ENCODE measurements at places on chromosomes 16 and 17.

DNA sequence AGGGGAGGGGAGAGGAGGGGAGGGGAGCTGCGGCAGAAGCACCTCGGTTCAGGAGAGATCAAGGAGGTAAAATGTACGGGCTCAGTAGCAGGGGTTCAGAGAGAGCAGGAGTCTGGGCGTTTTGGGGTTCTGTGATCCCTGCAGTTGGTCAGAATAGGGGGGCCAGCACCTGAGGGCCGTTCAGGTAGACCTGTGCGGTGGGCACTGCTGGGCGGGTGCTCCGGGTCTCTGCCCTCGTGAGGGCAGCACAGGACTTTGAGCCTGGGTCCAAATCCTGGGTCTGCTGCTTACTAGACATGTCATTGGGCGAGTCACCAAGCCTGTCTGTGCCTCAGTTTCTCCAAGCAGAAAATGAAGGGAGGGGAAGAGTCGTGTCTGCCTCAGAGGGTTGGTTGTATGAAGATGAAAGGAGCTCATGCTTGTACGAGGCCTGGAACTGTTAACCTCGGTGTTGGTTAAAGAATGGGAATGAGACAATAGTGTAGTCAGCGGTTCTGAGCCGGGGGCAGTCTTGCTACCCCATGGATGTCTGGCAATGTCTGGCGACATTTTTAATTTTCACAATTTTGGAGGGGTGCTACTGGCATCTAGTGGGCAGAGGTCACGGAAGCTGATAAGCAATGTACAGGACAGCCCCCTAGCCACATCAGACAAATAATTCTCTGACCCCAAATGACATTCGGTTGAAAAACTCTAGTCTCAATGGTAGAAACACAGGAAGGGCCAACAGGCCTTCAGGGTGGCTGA, 35.4 kb downstream of the OR1D5 start:
- DNase-seq: no peak

DNA sequence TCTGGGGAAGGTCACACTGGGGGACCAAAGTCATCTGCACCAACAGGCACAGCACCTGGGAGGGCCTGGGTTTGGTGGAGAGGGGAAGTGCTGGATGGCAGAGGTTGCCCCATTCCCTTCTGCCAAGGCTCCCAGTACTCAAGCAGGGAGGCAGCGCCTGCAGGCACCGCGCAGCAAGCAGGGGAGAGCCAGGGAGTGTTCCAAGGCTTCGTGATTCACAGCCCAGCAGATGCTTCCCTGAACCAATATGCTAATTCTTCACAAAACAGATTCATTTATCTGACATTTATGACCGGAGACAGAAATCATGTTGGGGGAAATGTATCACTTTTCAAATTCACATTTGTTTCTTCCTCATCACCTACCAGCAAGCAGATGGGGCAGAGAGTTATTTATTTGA, 13.4 kb upstream of the CDH5 start:
- no peak for DNase-seq

- no peak for DNase-seq
These were observed 359.1 kb downstream of the SEC14L1 start for GRCh38 chr17:77499699-77500435.

DNA sequence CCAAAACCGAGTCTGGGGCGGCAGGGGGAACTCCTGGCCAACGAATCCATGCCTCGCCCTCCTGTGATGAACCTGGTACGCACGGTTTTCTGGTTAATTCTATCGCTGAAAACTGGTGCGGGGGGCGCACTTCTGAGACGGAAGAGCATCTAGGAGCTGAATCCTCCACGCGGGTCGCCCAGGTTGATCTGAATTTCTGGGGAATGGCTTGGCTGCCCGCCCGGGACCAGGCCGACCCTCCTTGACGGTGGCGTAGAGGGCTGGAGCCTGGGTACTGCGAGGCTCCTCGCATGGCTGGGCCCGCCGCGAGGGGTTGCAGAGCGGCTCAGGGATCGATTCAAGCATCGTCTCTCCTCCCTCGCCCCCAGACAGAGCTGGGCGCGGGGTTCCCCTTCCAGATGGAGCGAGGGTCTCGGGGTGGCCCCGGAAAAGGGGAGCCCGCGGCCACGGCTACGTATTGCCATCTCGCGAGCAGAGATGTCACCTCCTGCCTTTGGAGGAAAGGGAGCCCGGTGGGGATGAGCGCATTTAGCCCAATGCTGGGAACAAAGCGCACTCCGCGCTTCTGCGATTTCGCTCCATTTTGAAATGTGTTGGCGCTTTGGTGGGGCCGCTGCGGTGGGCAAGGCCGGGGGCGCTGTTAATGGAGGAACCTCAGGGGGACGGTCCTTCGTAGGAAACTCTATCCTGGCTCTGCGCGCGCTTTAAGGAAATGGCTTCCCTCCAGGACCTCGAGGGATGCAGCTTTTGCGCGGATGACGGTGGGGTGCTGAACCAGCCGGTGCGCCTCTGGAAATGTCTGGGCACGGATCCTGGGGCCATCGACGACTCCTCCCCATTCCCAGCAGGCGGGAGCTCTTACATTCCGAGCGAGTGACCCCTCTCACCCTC, 2.7 kb downstream of the MAPT start:
- peak; percentile 73 for DNase-seq

GRCh38 chr17:15361151-15361550, 19.8 kb upstream of the TEKT3 start:
- no peak for DNase-seq

- DNase-seq: no peak
These were observed 10.4 kb downstream of the GPATCH8 start for GRCh38 chr17:44492706-44493272.

DNA sequence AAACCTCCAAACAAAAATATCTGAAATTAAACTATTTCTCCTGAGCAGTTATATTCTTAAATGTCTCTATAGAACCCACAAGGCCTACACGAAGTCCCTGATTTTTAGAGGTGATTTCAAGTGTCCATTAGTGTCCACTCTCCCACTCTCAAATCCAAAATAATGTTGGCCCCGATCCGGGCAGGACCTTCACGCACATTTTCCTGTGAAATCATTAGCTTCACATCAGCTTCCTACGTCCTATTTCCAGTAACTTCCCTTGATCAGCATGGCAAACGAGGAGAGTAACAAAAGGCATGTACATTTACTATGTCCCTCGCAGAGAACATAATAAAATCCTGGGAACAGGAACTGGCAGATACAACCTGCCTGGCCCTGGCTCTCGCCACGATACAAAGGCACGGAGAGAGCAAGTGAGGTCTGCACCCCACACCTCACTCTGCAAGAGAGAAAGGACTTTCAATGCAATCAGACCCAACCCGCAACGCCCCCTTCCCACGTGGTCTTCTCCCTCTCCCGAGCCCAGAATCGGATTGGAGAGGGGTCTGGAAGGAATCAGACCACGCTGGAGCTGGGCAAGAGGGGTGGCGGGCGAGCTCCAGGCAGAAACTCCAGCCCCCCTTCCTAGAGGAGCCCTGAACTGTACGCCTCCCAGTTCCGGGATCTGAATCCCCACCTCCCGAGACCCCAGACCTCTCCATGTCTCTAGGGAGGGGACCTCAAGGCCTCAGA, 17.5 kb upstream of the C17orf78 start:
- peak; percentile 56 for DNase-seq

DNA sequence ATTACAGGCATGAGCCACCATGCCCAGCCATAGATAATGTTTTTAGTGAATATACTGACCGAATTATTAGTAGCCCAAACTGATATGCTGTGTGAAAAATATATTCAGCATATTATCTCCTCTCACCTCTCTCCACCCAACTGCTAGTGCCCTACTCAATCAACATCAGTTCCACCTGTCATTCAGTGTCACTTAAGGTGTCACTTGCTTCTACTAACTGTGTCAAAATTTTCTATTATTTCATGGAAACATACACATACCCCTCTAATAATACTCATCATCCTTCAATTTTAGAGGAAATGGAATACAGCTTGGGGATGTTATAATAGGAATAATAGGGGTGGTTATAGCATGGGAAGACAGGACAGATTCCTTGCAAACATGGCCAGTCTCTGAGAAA, 12.6 kb downstream of the EFCAB3 start:
- DNase-seq: no peak

DNA sequence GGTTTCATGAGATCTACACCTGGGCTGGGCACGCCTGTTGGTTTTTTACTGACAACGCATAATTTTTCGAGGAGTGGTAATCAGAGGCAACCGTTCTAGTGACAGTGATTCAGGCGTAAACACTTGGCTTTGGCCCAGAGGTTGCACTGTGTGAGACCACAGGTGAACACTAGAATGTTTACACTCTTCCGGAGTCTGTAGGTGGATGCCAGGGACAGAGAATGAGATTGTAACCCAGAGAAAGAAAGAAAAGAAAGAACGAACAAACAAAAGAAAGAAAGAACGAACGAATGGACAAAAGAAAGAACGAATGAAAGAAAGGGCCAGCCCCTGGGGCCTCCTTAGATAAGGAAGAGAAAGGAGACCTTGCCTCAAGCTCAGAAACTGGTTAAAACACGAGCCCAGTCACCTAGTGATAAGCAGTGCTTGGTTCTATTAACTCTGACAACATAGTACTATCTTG, 113.2 kb downstream of the PRKCB start:
- peak; percentile 28 for DNase-seq

Measured in NCI-H1092 treated with DMSO at 0.1 percent for 48 hours (cell line).